ENCODE measurements at places on chromosomes 7 and 10.

- DNase-seq: no peak
Observed at GRCh38 chr10:69004821-69005220, 16.2 kb downstream of the KIFBP start.

DNA sequence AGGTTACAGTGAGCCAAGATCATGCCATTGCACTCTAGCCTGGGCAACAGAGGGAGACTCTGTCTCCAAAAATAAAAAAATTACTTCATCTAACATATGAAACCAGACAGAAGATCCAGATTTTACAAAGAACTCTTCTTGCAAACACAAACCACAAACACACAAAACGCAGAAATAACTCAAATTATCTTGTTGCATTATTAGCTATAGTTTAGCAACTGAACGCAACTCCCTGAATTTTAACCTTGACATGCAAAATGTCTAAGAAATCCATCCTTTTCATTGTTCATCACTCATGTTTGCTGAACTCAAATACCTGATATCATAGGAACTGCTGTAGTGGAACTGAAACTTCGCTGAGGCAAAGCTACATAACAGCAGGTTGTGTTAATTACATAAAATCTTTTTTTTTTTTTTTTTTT, 64.1 kb downstream of the MICU1 start:
- no peak for DNase-seq

DNA sequence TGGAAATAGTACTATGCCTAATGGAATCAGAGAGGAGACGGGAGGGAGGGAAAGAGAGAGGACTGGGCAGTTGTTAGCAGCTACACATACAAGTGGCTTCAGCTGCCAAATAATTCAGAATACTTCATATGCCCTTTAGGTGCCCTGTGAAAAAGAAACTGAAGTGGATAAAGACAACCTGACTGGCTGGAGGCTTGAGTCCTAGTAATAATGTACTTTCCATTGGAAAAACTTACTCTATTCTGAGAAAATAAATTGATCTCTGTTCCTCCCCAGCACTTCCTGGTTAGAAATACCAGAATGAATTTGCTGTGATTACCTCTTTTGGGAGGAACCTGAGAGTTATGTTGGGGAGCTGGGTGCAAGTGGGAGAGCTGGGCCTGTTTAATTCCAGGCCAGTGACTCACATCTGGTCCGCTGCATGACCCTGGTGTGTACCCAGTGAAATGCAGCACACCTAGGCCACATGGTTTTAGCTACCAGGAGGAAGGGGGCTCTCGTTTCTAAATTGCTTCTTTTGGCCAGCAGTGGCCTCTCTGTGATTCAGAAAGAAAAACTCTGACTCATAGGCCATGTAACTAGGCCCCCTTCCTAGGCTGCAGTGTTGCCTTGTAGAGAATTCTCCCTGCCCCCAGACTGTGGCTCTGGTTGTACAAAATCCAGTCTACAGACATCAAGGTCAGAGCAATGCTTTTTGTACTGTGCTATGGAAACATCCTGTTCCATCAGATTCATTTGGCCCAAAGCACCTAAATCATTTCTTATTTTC, 6.5 kb downstream of the AGFG2 start:
- DNase-seq: no peak

DNA sequence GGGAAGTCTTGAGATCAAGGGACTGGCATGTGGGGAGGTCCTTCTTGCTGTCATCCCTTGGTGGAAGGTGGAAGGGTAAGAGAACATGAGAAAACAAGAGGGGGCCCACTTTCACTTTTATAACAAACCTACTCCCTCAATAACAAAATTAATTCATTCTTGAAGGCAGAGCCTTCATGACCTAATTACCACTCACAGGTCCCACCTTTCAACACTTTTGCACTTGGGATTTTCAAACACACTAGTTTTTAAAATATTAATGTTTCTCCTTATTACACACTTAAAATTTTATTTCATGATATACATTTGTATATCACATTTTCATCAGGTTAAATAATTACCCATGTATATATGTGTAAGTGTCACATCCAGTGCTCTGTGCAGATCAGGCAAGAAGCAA, 2.0 kb downstream of the ST7 start:
- no peak for DNase-seq

DNA sequence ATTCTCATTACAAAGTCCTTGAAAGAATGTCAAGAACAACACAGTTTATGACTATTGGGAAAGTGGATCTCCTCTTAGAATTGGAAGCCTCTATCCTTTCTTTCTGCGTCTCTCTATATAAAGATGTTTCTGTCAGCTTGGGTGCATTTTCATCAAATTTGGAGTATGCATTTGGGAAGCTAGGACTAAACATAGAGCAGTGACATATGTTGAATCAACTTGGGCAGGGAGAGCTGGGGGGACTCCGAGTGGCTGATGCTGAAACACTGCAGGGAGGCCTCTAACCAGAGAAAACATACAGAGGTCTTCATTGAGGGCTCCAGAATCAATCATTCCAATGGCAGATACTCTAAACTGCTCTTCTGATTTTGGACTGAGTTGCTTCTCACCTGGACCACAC, 147.4 kb downstream of the PDE1C start:
- no peak for DNase-seq

DNA sequence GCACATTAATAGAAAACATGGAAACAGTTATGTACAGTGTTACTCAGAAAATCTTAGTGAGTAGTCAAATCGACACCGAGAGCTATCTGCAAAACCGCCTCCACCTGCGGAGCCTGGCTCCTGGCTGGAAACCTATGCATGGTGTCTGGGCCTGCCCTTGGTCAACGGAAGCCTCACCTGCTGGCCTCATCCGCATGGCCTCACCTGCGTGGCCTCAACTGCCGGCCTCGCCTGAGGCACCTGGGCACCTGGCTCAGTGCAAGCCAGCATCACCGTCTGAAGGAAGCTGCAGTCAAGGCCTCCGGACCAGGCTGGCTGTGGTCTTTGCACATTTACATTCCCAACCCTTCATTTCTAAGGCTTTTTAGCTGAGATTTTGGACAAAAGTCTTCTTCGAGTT, 352.1 kb downstream of the POM121L12 start:
- DNase-seq: no peak

GRCh38 chr7:96527133-96527827, 182.4 kb downstream of the SEM1 start:
- no peak for DNase-seq

DNA sequence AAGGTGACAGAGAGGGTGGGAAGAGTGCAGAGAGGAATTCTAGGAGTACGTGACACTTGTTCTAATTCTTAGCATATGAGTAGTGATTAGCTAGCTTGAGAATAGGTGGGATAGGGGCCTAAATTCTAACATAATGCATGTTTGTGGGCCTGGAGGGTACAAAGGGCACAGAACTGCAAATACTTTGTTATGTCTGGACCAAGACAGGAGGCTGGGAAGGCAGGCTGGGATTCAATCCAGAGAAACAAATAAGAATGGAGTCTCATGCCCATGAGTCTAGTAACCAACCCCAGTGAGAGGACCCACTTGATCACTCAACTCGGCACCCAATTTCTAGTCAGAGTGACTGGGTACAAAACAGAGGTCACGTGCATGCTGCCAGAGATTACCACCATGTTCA, 40.9 kb downstream of the RHOBTB1 start:
- DNase-seq: no peak

DNA sequence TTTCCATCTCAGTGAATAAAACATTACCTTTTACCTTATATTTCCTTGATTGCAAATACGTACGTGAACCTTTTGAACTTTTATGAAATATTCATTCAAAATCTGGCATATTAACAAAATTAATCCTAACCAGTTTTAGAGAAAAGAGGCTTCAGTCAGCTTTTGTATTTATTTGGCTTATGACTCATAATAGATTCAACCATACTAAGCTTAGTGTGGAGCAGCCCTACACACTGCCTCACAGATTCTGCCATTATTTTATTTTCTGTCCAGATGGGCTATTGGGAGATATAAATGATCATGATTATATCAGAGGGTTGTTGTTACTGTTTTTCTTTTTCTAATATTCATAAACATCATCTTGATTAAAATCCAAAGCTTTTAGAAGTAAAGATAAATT, 325.5 kb downstream of the GPR37 start:
- no peak for DNase-seq

DNA sequence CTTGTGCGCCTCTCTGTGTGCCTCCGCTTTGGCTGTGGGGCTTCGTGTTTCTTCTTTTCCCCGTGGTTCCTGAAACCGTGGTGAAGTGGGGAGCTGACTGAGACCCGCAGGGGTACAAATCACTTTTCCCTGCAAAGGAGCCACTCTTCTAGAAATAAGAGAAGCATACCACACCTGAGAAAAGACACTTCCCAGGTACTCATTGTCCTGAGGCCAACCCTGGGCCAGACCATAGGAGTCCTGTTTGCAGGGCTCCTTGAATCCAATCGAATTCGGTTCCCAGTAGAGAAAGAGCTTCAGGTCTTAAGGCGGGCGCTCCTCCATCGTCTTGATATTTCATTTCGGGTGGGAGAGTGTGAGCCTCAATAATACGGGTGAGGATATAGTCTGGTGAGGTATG, 32.4 kb upstream of the ZNF273 start:
- no peak for DNase-seq

GRCh38 chr10:116899626-116900025, 50.3 kb downstream of the ENO4 start:
- DNase-seq: no peak

DNA sequence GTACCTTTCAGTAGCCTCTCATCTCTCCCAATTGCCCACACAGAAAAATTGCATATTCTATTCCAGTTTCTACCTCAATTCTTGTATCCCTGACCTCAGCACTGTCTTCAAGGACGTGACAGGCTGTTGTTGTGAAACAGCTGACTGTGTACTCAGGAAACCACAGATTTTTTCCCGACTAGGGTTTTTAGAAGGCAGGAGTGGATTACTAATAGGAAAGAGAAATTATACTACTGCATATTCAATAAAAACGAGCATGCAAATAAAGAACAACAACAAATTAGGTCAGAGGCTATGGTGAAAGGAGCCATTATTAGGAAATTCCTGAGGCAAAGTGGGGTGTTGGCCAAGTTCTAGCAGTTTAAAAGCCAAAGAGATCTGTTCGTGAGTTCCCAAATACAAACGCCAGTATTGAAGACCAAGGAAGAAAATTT, 93.4 kb downstream of the DOCK4 start:
- DNase-seq: no peak

DNA sequence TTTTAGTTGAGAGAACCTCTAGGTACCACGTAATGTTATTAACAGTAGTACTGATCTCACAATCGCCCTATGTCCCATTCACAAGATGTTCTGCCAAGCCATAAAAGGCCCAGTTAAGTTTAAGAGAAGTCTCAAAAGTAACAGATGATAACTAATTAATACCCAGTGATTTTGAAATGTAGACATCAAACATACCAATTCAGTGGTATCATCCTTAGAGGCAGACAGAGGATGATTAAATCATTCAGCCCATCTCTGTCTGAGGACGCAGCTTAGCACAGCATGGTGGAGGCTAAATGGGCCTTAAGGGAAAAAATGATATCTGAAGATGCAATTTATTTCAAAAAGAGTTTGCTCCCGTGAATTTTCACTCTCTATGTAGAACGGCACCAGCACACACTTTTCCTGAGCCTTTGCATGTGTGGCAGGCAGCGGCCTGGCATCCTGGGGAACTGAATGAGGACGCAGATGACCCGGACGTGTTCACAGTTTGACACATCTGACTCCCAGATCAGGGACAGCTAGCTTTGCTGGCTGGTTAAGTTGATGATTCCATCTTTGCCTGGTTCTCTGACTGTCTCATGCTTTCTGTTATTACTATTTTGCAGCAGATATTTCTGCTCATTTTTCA, 13.4 kb downstream of the EGFR start:
- no peak for DNase-seq

DNA sequence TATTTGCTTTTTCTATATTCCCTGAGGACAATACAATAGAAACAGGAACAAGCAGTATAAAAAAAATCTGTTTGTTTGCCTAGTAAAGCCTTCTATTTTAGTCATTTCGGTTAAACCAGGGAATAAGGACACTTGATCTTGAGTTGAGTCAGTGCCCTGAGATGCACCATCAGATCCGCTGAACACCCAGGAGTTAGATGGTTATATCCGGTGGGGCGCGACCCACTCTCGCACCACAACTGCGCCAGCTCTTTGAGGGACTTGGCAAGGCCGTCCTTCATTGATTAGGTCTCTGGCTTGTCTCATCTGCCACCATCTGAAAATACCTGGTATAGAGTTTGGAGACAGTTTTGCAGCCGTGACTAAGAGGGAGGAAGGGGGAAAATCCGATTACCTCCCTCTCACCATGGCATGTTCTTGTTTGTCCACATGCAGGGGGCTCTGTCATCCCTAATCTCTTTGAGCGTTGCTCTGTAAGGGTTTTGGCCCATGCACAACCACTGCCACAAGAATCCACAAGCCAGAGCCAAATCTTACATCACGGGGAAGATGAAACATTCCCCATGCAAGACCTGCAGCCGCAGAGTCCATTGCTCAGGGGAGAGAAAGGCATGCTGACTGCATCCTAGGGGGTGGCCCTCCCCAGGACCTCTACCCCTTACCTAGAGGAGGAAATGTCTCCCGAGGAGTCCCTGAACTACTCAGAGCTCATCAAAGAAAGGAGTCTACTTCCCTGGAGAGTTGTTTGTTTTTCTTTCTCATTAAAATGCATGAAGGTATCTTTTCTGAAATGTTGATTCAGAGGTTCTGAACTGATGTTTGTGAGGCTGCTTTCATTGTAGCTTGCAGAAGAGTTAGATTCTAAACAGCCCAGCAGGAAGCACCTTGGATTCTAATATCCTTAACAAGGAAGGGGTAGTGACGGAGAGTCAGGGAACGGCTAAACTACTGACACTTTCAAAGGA, 101.6 kb upstream of the FAM171A1 start:
- DNase-seq: no peak

DNA sequence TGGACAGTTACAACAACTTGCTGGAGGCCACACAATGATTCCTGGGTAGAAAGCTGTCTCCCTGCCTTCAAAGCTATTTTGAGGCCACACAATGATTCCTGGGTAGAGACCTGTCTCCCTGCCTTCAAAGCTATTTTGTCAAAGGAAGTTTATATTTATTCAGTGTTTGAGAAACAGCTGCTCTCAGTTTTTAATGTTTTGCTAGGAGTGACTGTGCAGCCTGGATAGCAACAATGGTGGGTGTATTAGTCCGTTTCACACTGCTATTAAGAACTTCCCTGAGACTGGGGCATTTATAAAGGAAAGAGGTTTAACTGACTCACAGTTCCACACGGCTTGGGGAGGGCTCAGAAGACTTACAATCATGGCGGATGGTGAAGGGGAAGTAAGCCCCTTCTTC, 3.9 kb upstream of the SGPL1 start:
- no peak for DNase-seq

- DNase-seq: no peak
Observed at GRCh38 chr10:75733135-75733890, 301.9 kb downstream of the LRMDA start.

GRCh38 chr10:71312811-71313789, 6.0 kb upstream of the SLC29A3 start:
- DNase-seq: no peak
